ENCODE measurements at places on chromosomes 7 and 10.

- DNase-seq: peak; percentile 53
These were observed 37.3 kb upstream of the SAMD9L start for GRCh38 chr7:93185303-93186027.

- DNase-seq: peak; percentile 5
These were observed 47.8 kb downstream of the CPEB3 start for GRCh38 chr10:92242910-92243671.

DNA sequence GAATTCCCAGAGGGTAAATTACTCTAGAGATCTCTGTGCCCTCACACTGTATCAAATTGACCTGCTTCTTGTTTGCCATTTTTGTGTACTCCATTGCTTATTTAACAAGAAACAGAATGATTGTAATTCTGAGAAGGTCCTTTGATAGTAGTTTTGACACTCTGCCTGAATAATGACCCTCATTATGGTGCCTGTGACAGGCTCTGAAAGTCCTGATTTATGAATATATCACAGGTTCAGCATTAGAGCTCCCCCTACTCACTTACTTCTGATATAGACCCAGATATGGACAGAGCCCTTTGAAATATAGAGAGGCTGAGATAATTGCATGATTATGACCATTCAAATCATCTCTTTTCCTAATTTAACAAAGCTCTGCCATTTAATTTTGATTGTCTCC, 465.2 kb downstream of the MDFIC start:
- no peak for DNase-seq

GRCh38 chr7:155829796-155830470, 17.7 kb upstream of the SHH start:
- no peak for DNase-seq

- DNase-seq: no peak
These were observed 59.9 kb downstream of the SGMS1 start for GRCh38 chr10:50563906-50564305.

- no peak for DNase-seq
These were observed 352.7 kb downstream of the DNAJB6 start for GRCh38 chr7:157689269-157690057.

DNA sequence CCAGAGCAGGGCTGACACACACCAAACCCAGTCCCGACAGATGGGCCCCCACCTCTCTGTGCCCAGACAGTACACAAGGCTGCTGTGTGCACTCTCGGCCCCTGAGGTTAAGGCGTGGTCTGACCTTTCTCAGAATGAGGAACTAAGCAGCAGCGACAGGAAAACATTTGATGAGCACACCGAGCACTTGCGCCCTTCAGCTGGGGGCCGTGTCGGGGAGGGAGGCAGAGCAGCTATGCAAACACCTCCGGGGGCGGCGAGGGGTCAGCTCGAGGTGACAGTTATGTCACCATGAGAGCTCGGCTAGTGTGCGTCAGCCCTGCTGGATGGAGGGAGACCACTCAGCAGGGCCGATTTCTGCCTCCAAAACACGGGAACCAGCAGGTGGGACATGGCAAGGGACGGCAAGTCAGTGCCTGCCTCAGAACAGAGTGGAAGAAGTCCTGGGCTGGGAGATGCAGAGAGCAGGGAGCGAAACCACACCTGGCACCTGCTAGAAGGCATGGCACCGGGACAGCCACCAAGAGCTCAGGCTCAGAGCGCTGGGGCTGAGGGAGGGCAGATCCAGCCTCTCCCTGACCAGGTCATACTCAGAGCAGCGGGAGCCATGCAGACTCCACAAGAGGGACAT, 57.4 kb downstream of the CHST15 start:
- no peak for DNase-seq

GRCh38 chr7:121385800-121386179, 10.3 kb downstream of the FAM3C start:
- no peak for DNase-seq

DNA sequence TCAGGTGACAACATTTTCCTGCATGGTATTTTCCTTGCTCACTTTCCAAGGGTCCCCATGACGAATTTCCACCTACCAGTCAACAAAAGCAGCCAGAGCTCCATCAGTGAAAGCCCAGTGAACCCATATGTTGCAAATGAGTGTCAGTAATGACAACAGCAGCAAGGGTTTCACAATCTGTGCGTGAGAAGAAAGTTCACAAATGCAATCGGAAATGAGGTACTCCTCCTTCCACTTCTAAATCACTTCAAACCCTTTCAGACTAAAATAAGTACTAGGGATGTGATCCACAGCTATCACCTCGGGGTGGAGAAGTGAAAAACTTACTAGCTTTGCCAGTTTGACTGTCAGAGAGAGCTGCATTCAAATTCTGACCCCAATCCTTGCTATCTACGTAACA, 55.6 kb upstream of the BET1 start:
- peak; percentile 83 for DNase-seq

GRCh38 chr10:29757551-29758297, 123.0 kb upstream of the SVIL start:
- DNase-seq: peak; percentile 25

GRCh38 chr7:22351329-22351692, 5.6 kb downstream of the RAPGEF5 start:
- no peak for DNase-seq

DNA sequence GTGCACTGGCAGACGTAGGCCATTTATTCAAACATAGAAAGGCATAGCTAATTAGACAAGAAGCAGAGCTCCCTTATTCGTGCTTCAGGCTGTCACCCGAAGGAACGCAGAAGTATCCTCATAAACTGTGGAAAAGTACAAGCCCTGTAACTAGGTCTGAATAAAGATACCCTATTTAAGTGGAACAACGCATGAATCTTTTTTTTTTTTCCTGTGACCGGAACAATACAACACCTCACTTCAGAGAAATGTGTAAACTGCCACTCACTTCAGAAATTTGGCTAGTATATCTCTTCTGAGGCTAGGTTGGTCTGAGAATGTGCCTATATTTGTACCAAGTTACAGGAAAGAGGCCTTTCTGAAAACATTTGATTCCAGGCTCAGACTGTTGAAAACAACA, 8.0 kb upstream of the CSTF2T start:
- no peak for DNase-seq

GRCh38 chr7:105136221-105136620, 122.2 kb downstream of the KMT2E start:
- DNase-seq: no peak

DNA sequence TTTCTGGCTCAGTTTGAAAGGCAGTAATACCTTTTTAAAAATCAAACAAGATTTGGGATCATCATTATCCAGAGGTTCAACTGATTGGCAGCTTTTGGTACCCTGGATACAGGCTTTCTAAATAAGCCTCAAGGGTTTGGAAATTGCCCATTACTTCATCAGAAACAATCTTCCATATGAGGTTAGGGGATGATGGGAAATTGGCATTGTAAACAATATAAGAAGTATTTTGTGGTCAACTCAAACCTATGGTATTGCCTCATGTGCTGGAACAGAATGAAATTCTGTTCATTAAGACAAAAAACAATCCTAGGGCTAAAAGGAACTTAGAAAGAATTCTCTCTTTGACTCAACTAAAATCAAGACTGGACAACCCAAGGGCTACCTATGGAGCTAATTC, 92.6 kb upstream of the HECTD2 start:
- DNase-seq: peak; percentile 32

DNA sequence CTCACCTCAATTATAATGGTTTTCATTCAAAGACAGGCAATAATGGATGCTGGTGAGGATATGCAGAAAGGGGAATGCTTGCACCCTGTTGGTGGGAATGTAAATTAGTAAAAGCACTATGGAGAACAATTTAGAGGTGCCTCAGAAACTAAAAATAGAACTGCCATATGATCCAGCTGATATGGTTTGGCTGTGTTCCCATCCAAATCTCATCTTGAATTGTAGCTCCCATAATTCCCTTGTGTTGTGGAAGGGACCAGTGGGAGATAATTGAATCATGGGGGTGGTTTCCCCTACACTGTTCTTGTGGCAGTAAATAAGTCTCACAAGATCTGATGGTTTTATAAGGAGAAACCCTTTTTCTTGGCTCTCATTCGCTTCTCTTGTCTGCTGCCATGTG, 87.7 kb downstream of the TES start:
- no peak for DNase-seq

GRCh38 chr10:16116404-16117304, 256.3 kb upstream of the MINDY3 start:
- DNase-seq: peak; percentile 4

- peak; percentile 55 for DNase-seq
These were observed 309.9 kb upstream of the IGFBP3 start for GRCh38 chr7:46230990-46231305.

- no peak for DNase-seq
These were observed 93.8 kb downstream of the PTPRE start for GRCh38 chr10:128000471-128001362.

- DNase-seq: peak; percentile 43
These were observed 10.3 kb downstream of the PODXL start for GRCh38 chr7:131546126-131546525.

- DNase-seq: no peak
These were observed 14.7 kb upstream of the CSGALNACT2 start for GRCh38 chr10:43123361-43124093.

DNA sequence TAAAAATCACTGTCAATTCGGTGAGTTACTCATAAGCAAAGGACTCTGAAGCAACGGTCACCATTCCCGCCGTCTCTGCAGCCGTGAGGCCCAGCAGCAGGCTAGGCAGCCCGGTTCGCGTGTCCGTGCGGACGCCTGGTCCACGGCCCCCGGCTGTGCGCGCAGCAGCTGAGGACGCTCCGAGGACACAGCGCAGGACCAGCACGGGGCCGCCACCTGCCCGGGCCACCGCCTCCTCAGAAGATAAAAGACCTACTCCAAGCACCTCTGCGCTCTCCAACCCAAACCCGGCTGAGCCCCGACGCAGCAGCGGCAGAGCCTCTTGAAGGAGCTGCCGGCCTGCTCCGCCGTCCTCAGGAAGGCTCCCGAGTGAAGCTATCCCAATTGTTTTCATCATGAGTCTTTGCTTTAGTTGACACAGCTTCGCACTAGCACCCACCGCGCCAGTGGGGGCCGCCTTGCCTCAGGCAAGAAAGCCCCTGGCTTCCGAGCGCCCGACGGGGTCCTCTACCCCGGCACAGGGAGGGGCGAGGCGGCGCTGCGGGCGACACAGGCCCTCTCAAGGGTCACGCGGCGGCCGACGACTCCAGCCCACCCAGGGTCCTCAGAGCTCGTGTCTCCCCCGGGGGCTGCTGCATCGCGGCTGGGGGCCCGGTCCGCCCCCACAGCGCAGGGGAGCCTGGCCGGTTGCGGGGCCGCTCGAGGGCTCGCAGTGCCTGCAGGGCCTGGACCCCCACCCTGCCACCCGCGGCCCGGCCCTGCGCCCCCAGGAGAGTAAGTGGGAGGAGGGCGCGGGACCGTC, 16.9 kb upstream of the GPR146 start:
- peak; percentile 48 for DNase-seq

- peak; percentile 70 for DNase-seq
These were observed 102.1 kb upstream of the KCND2 start for GRCh38 chr7:120170834-120171233.

DNA sequence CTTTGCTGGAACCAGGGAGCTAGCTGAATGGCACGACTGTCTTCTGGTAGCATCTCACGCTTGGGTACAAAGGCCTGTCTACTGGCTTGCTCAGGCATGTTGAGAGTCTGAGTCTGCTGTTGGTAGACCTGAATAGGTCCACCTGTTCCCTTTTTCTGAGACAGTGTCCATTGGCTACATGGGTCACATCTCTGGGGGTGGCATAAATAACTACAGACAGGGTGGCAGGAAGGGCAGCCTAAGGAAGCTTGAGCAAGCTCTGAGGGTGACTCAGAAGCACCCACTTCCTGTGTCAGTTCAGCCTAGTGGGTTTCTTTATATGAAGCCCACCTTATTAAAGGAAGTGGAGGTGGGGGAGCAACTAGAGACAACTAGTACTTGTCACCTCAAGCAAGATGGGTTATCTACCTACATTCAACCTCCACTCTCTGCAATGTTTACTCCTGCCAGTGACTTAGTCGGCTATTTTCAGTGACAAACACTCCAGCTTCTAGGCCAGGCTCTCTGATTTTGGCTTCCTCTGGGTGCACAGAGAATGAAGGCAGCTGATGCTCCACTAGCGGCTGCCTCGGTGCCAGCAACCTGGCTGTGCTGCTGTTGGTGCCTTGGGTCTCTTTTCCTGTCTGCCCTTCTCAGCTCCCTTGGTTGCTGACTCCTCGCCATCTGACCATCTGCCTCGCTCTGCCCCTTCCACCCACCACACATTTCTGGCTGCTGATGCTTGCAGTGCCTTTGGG, 5.7 kb upstream of the ZYX start:
- DNase-seq: no peak

- DNase-seq: no peak
These were observed 546.7 kb upstream of the ADARB2 start for GRCh38 chr10:2284071-2284470.

GRCh38 chr10:6337382-6337781, 134.7 kb downstream of the PFKFB3 start:
- no peak for DNase-seq

- peak; percentile 8 for DNase-seq
These were observed 99.8 kb downstream of the PTN start for GRCh38 chr7:137243741-137244140.

GRCh38 chr10:114070710-114071109, 27.0 kb downstream of the ADRB1 start:
- DNase-seq: no peak

DNA sequence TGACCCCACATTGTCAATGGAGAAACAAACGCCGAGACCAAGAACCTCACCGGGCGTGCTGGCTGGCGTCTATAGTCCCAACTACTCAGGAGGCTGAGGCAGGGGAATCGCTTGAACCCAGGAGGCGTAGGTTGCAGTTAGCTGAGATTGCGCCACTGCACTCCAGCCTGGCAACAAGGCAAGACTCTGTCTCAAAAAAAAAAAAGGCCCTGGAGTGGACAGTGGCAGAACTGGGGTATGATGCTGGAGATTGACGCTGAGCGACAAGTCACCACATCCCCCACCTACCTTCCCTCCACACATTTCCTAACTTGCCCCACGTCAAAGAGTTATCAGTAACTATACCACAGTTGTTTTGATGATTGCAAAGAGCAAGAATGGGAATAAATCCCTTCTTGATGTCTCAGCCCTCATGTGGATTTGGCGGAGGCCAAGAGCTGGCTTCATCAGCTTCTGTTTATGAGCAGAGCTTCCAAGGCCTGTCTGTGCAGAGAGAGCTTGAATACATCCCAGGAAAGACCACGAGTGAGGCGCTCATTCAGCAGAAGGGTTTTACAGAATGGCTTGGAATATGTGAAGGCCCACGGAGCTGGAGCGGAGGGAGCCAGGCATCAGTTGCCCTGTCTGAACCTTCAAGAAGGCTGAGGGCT, 28.0 kb upstream of the TNS3 start:
- peak; percentile 97 for DNase-seq

GRCh38 chr10:130933008-130933390, 378.5 kb downstream of the TCERG1L start:
- no peak for DNase-seq
